GM18507 (cell line): ENCODE measurements at places on chromosomes 2 and 18.

DNA sequence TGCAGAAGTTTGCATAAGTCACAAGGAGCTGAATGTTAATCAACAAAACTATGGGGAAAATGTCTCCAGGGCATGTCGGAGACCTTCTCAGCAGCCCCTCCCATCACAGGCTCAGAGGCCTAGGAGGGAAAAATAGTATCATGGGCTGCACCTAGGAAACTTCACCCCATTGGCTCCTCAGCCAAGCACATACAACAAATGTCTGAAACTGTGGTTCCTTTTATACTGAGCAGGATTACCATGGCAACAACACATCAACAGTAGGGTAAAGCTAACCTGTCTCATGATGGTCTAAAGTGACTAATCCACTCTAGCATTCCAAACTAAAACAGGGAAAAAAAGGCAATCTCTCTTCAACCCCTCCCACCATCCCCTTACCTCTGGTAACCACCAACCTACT, 3.2 kb upstream of the NEMP2 start:
- no peak for DNase-seq

- no peak for DNase-seq
Measured at GRCh38 chr2:45612285-45612684, 1.2 kb upstream of the SRBD1 start.

DNA sequence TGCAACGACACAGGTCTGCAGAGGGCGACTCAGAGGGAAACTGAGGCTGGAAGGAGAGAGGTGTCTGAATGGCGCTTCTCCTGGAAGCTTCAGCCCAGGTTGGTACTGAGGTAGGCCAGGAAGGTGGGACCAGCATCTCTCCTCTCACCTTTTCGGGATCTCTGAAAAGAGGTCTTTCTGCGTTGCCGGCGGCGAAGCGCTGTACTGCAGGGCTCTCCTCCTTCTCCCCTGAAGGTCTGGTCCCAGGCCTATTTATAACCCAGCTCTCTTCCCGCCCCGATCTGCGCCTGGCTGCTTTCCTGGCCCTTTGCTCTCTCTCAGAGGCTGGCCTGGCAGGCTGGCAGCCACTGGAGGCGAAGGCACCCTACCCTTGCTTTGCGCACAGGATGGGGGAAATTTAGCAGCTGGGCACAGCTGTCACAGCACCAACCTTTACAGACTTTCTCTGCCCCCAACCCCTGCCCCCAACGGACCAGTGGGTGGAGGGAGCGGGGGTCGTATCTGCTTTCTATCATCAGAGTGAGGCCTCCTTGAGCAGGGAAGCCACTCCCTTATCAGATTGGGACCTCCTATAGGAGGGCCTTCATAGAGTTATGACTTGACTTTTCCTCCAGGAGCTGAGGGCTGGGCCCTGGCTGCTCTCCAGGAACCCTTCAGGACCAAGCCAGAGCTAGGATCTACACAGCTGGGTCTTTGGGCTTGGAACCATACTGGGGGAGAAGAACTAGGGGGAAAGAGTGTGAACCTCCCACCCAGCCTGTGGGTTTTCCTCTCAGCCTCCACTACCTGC, 1.1 kb downstream of the DYSF start:
- DNase-seq = no peak

- no peak for DNase-seq
Measured at GRCh38 chr2:120498576-120499394, 152.8 kb downstream of the INHBB start.

GRCh38 chr2:47810850-47811249, 27.9 kb downstream of the MSH6 start:
- no peak for DNase-seq

- DNase-seq = no peak
Measured at GRCh38 chr2:46828135-46828438, 87.5 kb downstream of the MCFD2 start.

DNA sequence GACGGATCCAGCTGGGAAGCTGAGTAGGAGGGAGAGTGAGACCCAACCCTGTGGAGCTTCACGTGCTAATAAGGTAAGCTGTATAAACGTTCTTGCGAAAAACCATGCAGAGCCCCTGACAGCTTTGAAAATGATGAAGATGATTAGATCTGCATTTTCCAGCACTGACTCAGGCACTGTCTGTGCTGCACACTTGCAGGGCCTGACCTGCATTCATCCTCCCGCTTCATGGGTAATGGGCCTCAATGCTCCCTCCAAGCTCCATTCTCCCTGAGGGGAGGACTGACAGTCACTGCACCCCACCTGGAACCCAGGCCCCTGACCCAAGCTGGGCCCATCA, 205.4 kb downstream of the TMEM163 start:
- DNase-seq = no peak

GRCh38 chr2:238285653-238286082, 2.7 kb downstream of the PER2 start:
- DNase-seq = no peak

GRCh38 chr2:196169516-196169915, 1.9 kb downstream of the STK17B start:
- no peak for DNase-seq

DNA sequence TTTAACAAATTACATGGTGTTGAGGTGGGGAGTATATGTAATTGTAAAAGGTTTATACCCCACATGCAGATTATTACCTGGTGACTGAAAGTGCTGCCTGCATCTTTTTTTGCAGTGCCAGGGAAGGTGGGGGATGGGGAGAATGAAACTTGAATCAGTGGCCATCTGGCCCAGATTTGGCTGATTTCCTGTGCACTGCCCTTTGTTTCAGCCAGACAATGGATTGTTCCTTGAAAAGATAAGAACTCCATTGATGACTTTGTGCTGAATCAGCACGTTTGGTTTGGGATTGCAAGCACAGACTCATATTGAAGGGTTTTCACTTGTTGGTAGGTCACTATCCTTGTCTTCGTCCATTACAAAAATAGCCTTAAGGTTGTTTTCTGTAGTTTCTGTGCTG, 20.9 kb downstream of the GREB1L start:
- DNase-seq = no peak

GRCh38 chr2:59770651-59771050, 782.8 kb downstream of the BCL11A start:
- no peak for DNase-seq

- no peak for DNase-seq
Measured at GRCh38 chr2:233815861-233816260, 37.7 kb downstream of the MROH2A start.

DNA sequence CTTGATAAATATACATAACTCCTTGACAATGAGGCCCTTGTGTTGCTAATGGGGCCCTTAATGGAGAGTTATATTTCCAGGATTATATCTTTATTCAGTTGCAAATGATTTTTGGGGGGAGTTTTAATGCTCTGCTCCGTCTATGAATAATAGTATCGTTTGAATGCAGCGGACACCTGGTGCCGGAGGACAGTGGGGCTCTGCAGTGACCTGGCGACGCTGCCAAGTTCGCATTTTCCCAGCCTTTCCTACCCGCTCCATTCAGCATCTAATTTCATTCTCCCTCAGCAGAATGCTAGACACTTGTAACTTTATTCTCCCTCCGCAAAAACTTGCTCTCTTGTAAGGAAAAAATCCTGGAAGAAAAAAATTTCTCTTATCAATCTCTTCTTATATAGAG, 257.6 kb upstream of the SALL3 start:
- DNase-seq = no peak

GRCh38 chr2:98664323-98664722, 55.9 kb downstream of the UNC50 start:
- DNase-seq = no peak
